ENCODE measurements at places on chromosomes 5 and 9. TPM values are rescaled to one million over a fixed set of nuclear protein-coding genes. Genes with fewer than 3 reads are reported as not detected.

The ST6GALNAC4 gene
- 4.5 TPM for total RNA-seq

The IER5L gene
- total RNA-seq = 1.9 TPM

The CDH9 gene
- not detected for total RNA-seq

The SLC25A2 gene
- total RNA-seq = 0.42 TPM

The SH3GL2 gene
- total RNA-seq = not detected

The ZNF462 gene
- 2.0 TPM for total RNA-seq

The STPG3 gene
- total RNA-seq = not detected

Measured in liver (tissue), 10 donors.